ENCODE measurements at places on chromosomes 3 and 15. TPM values are rescaled to one million over a fixed set of nuclear protein-coding genes. Genes with fewer than 3 reads are reported as not detected.

TGFBR2 gene
- total RNA-seq: 113 TPM

SLC6A1 gene
- total RNA-seq: under 0.01 TPM

ROPN1 gene
- not detected for total RNA-seq

MYO5C gene
- total RNA-seq: under 0.01 TPM

GPR176 gene
- total RNA-seq: 250 TPM

FBXO22 gene
- 67.7 TPM for total RNA-seq

TBC1D23 gene
- total RNA-seq: 66.3 TPM

MESP2 gene
- total RNA-seq: 0.77 TPM

SRGAP3 gene
- 9.3 TPM for total RNA-seq

Measured in regular cardiac myocyte (primary cell).